ENCODE measurements at places on chromosomes 13 and 19. TPM values are rescaled to one million over a fixed set of nuclear protein-coding genes. Genes with fewer than 3 reads are reported as not detected.

SIAH3 gene
- 0.23 TPM for total RNA-seq

ARMC6 gene
- total RNA-seq = 91.2 TPM

LTBP4 gene
- total RNA-seq = 24.4 TPM

NDUFA7 gene
- 76.6 TPM for total RNA-seq

ZNF221 gene
- total RNA-seq = 2.5 TPM

GNG7 gene
- not detected for total RNA-seq

CCDC70 gene
- not detected for total RNA-seq

SAE1 gene
- 236 TPM for total RNA-seq

TEX26 gene
- total RNA-seq = not detected

CBY2 gene
- total RNA-seq = not detected

PRRG2 gene
- total RNA-seq = 1.0 TPM

RDH8 gene
- total RNA-seq = not detected

DNA sequence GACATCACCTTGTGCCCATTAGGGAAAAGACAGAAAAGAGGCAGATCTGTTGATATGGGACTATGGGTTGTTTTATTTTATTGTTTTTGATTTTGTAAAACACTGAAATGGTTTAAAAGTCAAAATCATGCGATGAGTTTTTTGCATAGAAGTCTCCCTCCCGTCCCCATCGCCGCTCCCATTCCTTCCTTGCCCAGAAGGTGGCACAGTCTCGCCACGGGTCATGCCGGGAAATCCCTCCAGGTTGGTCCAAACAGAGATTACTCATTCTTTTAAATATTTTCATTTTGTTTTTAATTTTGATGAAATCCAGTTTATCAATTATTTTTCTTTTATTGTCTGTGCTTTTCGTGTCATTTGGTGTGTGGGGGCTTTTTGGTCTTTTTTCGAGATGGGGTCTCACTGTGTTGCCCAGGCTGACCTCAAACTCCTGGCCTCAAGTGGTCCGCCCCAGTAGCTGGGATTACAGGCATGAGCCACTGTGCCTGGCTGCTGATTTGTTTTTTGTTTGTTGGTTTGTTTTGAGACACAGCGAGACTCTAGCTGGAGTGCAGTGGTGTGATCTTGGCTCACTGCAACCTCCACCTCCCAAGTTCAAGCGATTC, 9.2 kb downstream of the PGPEP1 start:
- no peak for DNase-seq

DNA sequence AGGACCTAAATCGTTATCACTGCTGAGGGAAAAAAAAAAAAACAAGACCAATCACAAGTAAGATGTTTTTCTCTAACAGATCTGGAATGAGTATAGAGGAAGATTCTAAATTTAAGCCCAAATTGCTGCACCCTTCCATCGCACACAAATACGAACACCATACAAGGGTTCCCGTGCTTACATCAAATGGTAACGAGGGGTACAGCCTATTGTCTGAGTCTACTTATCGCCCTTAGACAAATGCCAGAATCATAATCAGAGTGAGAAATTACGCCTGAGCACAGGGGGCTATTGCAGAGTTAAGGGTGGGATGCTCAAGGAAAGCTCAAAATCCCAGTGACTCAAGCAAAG, 603 bp downstream of the ZC3H13 start:
- DNase-seq = no peak

- DNase-seq = no peak
Measured at GRCh38 chr13:30355384-30355699, 48.0 kb upstream of the KATNAL1 start.

DNA sequence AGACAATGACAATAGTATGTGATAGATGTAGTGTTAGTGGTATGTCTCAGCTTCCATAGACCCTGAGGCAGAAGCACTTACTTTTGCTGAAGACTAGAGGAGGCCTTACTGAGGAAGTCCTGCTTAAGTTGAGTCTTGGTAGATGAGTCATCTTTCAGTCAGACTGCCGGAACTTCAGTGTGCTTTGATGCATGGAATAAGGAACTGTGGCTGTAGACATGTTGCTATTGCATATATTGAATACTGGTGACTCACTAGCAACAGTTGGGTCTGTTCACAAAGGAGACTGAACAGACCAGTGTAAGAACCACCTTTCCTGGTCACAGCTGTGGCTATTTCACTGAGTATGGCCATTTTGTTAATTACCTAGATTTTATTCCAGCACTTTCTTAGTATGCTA, 1000.6 kb downstream of the OLFM4 start:
- DNase-seq = peak; percentile 98

GRCh38 chr13:24133021-24133795, 27.3 kb upstream of the SPATA13 start:
- no peak for DNase-seq

DNA sequence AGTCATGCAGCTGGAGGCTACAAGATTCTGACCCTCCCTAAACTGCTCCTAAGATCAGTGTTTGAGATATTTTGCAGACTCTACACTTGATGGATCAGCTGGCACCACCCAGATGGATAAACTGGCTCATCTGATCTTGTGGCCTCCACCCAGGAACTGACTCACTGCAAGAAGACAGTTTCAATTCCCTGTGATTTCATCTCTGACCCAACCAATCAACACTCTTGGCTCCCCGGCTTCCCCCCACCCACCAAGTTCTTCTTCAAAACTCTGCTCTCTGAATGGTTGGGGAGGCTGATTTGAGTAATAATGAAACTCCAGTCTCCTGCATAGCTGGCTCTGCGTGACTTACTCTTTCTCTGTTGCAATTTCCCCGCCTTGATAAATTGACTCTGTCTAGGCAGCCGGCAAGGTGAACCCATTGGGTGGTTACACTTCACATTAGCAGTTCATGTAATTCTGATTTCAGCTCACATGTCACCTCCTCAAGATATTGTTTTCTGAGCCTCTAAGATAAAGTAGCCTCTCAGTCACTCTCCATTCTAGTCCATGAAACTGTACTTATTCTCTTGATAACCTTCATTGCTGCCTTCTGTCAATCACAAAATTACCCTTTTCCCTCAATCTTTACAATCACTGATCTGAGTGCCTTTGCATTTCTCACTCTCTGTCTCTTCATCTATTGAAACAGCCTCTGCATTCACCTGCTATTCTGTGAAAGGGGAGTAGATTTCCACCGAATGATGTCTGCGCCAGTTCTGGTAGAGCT, 9.9 kb upstream of the FPR3 start:
- DNase-seq = no peak

GRCh38 chr13:114225610-114226009, 9.1 kb upstream of the CDC16 start:
- DNase-seq = no peak

GRCh38 chr19:10452726-10453618, 32.6 kb downstream of the PDE4A start:
- no peak for DNase-seq

GRCh38 chr19:4174895-4175668, 7.3 kb downstream of the SIRT6 start:
- DNase-seq = no peak

DNA sequence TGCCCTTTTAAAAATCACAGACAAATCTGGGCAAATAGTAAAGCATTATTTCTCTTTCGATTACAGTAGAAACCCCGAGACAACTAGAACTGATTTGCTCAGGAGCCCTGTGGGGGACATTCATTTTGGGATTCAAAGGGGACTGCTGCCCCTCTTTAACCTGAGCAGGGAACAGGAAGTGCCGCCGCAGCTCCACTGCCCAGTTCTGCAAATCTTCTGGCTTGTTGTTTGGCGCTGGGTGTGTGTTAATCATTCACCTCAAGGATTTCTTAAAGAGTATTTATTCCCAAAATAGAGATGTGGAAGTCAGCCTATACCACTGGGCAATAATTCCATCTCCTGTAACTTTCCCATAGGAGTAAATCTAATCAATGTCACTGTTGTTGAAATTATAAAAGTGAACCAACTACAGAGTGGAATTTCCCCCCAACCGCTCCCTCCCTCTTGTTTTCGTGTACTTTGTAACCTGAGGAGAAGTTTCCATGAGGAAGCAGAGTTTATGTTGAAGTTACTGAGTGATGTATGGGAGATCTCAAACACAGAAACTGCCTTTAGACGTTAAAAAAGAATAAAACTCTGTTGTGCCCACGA, 515.8 kb downstream of the KLF12 start:
- peak; percentile 22 for DNase-seq

DNA sequence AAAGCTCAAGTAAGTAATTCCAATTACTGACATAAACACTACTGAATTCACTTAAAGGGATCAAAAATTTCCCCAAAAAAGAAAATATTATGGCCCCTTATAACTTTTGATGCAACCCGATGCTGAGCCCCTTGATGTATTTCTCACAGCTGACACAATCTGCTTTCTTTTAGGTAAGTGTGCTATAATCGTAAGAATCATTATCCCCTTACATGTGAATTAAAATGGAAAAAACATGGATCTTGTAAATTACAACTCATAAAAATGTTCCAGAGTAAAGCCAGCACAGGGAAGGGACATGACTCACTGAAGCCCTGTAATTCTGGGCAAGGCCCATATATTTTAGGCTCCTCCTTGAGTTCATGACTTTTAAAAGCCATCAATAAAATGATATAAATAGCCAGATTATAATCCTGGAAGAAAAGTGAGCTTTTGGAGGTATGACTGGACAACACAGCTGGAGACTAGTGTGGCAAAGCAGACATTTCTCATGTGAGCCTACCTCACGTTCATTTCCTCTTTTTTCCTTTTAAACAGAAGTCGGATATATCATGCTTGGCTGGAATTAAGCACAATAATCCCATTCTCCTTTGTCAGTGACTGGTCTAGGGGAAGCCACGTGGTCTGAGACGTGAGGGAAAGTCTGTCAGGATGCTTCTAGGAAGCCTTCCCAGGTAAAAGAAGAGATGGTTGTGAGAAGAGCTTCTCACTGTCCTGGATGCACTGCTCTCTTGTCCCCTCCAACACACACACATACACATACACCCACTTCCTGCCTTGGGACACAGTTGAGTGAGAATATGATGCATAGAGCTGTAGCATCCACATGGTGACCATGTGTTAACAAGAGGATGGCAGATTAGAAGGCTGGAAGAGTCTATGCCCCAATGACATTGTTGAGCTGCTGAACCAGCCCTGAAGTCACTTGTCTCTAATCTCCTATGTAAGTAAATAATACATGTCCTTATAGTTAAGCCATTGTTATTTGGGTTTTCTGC, 165.4 kb downstream of the RGCC start:
- DNase-seq = no peak

DNA sequence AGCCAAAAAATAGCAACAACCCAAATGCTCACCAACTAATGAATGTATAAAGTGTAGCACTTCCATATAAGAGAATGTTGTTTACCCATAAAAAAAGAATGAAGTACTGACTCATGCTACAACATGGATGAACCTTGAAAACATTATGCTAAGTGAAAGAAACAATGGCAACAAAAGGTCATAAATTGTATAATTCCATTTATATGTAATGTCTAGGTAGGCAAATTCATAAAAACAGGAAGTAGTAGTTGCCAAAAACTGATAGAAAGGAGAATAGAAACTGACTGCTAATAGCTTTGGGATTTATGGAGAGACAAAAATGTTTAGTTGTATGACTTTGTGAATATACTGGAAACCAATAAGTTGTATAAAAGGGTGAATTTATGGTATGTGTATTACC, 21.6 kb downstream of the MYCBP2 start:
- DNase-seq = no peak

GRCh38 chr19:35024095-35024494, 6.2 kb upstream of the SCN1B start:
- no peak for DNase-seq

DNA sequence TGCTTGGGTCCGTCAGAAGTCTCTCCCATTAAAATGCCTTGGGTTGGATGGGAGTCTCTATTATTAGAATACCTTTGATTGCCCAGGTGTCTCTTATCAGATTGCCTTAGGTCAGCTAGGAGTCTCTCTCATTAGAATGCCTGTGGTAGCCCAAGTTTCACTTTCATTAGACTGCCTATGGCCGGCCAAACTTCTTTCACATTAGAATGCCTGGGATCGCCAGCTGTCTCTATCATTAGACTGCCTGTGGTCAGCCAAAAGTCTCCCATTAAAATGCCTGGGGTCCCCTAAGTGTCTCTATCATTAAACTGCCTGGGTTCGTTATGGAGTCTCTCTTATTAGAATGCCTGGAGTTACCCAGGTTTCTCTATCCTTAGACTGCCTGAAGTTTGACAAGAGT, 1476.7 kb downstream of the UQCRFS1 start:
- DNase-seq = no peak

GRCh38 chr13:95258619-95259194, 42.5 kb downstream of the ABCC4 start:
- DNase-seq = peak; percentile 93

DNA sequence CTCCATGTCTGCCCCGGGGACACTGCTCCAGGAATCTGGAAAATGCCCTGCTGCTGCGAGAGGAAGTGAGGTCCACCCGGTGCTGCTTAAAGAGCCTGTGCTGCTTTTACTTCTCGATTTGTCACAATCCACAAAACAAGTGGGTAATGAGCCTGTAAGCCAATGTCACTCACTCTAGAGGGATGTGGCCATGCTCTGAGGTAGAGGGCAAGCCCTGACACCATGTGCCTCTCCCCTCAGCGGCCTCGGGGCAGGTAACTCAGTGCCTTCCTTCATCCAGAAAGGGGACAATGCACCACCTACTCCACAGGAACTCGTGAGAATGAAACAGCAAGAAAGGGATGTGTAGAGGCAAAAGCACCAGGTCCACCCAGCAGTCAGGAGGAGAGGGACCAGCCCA, 106.2 kb downstream of the TUBA3C start:
- DNase-seq = no peak

GRCh38 chr19:41529484-41530183, 46.3 kb upstream of the CEACAM21 start:
- DNase-seq = no peak

DNA sequence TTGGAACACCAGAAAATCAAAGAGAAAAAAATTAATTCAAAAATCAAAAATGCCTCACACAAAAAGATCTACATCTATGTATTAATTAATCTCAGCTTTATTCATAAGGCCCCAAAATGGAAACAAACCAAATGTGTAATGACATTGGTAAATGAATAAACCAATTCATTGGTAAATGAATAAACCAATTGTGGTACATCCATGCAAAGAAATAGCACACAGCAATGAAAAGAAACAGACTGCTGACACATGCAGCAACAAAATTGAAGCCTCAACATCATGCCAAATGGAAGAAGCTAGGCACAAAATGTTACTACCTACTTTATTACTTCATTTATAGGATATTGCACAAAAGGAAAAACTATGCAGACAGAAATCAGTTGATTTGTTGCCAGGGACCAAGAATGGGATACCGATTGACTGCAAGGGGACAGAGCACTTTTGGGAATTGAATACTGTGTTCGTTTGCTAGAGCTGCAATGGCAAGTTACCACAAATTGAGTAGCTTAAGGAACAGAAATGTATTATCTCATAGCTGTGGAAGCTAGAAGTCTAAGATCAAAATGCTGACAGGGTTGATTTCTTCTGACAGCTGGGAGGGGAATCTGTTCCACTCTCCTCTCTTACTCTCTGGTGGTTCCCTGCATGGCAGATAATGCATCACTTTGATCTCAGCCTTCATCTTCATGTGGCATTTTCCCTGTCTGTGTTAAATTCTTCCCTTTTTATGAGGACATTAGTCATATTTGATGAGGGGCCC, 252.8 kb downstream of the RFC3 start:
- no peak for DNase-seq

DNA sequence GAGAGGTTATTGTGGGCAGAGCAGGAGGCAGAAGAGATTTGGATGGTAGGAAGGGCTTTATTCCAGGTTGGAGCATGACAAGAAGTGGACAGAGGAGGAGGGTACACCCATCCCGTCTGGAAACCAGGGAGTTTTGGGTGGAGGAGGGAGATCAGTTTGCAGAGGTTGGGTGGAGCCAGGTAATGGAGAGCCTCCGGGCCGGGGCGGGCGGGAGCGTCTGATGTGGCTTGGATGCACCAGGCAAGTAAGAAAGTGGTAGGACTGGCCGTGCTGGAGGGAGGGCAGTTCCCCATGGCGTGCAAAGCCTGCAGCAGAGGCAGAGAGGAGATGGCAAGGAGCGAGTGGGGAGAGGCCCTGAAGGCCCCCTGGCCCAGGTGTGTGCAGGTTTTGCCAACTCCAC, 10.9 kb downstream of the IGFLR1 start:
- no peak for DNase-seq
